ENCODE measurements at places on chromosomes 3 and 15.

DNA sequence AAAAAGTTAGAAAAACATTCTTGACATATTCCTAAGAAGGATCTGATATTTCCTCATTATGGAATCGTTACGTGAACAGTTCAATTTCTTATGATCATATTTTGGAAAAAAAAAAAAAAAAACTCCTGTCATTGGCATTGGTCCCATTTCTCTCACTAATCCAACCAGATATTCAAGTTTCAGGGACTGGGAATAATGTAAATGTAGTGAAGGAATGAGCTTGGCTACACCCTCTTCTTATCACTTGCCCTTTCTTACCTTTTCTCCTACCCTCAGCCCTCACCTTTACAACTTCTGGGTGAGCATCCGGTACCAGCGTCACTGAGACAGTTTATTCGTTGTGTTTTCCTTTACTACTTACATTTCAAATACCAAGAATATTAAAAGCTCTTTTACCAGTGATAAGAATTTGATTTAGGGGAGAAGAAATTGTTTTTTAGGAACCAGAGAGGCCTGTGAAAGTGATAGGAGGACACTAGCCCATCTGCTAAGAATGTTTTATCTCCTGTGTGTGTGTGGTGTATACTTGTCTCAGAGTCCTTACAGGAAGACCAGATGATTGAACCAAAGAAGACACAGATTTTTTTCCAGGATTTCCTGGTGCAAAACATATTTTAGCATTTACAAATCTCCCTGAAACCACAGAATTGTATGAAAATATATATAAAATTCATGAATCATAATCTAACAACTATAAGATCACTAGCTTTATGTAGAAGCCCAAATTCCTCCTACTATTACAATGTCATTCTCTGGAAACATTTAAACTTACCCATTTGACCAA lies 946.7 kb downstream of the ZPLD1 start:
- DNase-seq: no peak

DNA sequence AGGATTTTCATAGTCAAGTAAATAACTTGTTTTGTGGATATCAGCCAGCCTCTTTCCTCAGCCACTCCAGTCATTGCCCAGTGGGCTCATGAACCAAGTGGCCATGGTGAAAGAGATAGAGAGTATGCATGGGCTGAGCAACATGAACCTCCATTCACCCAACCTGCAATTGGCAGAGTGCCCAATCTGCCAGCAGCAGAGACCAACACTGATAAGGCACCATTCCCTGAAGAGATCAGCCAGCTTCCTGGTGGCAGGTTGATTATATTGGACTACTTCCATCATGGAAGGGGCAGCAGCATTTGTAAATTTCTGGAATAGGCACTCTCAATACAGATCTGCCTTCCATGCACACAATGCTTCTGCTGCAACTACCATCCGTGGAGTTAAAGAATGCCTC lies 10.3 kb upstream of the MCF2L2 start:
- no peak for DNase-seq

GRCh38 chr3:195123281-195123691 lies 147.7 kb downstream of the XXYLT1 start:
- no peak for DNase-seq

- no peak for DNase-seq
Observed at GRCh38 chr3:124786511-124787241, 56.4 kb downstream of the UMPS start.

GRCh38 chr3:139751789-139752188 lies 74.0 kb upstream of the NMNAT3 start:
- DNase-seq: no peak

DNA sequence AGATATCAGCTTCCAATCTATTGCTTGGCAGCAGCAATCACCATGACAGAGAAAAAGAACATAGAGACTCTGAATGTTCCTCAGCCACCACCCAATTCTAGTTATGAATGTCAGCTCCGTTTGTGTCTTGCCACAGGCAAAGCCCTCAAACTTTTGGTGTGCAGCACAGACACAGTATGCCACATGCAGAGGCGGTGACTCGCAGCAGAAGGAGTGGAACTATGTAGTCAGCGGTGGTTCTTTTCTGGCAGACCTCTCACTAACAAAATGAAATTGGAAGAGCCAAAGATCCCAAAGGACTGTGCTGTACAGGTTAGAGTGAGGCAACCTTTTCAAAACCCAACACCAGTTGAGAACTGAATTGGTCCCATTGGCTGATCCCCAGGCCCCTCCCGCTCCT lies 220.9 kb downstream of the SLC9A9 start:
- no peak for DNase-seq

GRCh38 chr15:66885281-66885915 lies 180.0 kb upstream of the SMAD3 start:
- no peak for DNase-seq

DNA sequence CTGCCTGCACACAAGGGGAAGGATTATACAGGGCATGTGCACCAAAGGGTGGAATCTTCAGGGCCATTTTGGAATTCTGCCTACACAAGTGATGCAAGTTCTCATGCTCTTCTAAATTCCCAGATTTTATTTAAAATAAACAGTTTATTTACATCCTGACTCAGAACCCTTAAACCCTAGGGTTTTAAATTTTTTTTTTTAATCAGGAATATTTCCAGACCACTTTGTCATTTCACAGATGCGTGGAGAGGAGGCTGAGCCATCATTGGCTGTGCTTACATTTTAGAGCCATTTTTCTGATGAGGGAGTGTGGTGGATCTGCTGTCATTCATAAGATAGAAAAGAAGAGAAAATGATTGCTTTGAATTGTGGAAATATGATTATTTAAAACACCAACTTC lies 65.2 kb upstream of the MNS1 start:
- no peak for DNase-seq

DNA sequence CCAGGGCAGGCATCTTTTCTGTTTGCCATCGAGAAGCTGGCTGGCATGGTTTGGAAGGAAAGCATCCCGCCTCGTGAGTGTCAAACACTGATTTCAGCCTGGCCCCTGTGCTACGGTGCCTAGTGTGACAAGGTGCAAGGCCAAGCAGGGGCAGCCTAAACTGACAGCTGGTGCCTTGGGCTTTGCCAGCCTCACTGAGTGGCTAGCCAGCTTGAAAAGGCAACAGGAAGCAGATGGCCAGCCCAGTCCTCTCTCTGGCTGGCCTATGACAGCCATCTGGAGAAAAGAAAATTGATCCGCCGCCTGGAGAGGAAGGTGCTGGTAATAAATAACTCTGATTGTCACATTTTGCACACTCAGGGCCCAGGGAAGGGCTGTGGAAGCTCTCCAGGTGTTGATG lies 52.2 kb downstream of the C3orf85 start:
- DNase-seq: no peak

- no peak for DNase-seq
Observed at GRCh38 chr3:111260878-111261277, 189.3 kb downstream of the NECTIN3 start.

GRCh38 chr15:34869110-34869509 lies 73.8 kb upstream of the ACTC1 start:
- DNase-seq: no peak

- peak; percentile 34 for DNase-seq
Observed at GRCh38 chr3:127456471-127457093, 134.0 kb downstream of the TPRA1 start.

DNA sequence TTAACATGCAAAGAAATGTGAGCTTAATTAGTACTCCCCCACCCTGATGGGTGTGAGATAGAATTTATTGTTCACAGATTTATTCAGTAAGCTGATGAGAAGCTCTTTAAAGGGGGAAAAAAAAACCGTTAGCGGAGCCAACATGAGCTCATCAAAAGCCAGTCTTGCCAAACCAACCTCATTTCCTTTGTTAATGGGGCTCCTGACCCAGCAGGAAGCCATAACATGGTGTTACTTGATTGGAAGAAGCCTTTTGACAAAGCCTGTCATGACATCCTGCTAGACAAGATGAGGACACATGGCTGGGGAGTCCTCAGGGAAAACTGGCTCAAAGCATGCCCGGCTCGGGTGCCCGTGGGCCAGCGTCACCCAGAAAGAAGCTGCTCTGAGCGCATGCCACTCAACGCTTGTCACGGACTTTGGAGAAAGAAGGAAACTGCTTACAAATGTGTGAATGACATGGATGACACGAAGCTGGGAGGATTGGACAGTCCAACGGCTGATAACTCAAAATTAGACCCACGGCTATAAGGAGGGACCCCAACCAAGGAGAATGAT lies 64.6 kb downstream of the SLCO2A1 start:
- no peak for DNase-seq

GRCh38 chr3:139236336-139236735 lies 107.5 kb upstream of the MRPS22 start:
- DNase-seq: no peak

- no peak for DNase-seq
Observed at GRCh38 chr3:29940759-29941323, 660.0 kb downstream of the RBMS3 start.

- DNase-seq: no peak
Observed at GRCh38 chr3:37144806-37145205, 29.6 kb downstream of the LRRFIP2 start.

DNA sequence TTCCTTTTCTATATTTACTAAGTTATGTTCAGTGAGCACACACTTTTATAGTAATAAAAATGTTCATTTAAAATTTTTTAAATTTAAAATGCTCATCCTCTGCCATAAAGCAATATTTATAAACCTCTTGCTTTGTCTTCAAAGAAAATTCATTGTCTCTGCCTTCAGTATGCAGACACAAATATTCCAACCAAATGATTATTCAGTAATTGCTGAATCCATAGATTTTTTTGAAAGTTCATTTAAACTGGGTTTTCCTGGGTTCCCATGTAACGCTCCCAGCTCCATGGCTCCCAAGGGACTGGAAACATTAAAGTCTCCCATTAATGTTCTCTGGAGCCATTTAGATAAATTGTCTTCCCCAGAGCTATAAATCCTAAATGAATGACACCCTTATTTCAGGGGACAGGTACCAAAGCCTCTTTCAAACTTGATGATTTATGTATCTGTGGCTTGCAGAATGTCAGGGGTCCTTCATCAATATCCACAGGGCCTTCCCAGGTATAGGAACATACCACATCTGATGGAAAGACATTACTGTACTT lies 15.2 kb upstream of the GLCE start:
- DNase-seq: no peak

DNA sequence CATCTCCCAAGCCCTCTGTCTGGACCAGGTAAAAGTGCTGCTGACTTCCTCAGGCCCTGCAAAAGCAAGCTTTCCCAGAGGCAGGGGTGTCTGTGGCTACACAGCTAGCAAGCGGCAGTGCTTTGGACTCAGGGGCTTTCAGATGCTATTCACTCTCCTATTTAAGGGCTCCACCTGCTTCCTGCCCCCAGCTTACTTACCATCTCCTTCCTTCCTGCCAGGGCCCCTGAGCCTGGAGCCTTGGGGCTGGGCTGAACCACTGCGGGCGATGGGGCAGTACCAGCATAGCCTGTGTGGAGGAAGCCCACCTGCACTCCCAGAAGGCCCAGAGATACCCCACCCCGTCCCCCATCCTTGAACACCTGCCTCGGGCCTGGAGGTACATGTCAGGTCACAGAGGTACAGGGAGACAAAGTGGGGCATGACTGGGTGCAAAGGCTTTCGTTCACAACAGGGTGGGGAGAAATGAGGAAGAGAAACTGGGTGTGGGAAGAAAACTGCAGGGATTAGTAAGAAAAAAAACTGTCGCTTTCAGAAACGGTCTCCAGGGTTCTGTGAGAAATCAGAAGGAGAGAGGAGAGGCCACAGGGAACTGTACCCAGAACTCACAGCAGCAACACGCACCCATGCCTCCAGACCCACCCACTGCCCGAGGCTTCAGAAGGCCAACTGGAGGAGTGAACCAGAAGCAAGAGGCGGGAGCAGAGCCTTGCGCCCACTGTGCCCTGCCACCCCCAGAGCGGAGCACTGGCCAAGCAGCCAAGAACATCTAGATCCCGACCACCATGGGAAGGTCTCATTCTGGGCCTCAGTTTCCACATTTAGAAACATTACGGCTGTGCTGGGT lies 49.5 kb downstream of the CCDC12 start:
- no peak for DNase-seq

- no peak for DNase-seq
Observed at GRCh38 chr3:170180079-170180907, 1.2 kb downstream of the PHC3 start.

DNA sequence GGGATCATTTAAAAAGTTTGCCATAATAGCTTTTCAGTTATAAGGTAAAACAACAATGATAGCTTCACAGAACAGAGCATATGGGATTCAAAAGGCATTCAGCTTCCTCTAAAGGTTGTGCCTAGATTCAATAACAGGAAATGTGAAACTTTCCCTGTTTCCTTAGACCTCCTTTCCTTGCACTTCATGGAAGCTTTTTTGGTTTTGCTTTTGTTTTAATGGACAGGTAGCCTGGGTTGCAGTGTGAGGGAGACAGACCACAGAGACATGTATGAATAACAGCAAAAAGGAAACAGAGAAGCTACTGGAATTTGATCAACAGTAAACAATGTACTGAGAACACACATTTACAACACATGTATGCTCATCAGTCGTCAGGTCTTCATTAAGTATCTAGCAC lies 2.3 kb upstream of the TNFAIP8L3 start:
- DNase-seq: no peak

- DNase-seq: no peak
Observed at GRCh38 chr3:190701096-190701532, 161.4 kb downstream of the GMNC start.

DNA sequence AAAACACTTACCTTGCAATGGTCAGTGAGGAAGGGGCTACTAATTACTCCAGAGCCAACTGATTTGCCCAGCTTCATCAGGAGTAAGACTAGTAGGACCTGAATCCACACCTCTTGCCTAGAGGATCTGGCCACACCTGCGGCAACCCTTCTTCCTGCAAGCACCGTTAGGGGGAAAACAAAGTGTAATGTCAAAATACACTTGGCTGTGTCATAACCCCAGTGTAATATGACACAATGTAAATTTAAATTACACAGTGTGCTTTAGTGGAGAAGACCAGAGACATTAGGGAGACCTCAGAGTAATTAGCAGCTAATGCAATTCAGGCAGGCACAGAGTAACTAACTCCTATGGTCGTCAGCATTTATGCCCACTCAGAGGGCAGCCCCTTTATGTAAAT lies 308.5 kb upstream of the ARRDC4 start:
- DNase-seq: no peak

DNA sequence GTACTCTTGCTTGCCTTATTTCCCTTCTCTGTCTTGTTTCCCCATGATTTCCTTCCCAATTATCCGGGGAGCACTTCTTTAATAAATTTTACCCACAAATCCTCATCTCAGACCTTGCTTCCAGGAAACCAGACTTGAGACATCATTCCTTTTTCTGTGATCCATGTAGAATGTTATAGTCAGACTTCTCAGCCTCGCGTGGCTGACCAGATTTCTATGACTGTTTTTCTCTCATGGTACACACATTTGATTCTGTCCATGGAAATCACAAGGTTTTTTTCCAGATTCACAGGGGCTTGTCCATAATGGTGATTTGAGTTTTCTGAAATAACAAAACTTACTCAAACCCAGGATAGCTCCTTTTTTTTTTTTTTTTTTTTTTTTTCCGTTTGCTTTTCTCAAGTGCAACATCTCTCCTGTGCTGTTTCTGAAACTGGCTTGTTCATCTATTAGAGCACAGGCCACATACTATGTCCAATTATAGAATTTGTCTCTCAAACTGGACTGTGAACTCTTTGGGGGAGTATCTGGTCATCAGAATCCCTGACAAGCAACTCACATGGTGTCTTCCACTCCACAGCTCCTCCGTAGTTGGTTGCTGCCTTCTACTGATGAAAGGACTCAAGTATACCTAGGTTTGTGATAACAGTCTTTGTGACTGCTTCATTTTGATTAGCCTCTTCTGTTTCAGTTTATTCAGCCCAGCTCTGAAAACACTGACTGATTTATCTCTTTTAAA lies 50.8 kb downstream of the RBMS3 start:
- DNase-seq: no peak

GRCh38 chr3:128473180-128473519 lies 6.5 kb upstream of the DNAJB8 start:
- no peak for DNase-seq

- DNase-seq: no peak
Observed at GRCh38 chr3:36813305-36813704, 49.0 kb upstream of the DCLK3 start.

All from non-pigmented ciliary epithelial cell (primary cell).